ENCODE measurements at places on chromosomes 6 and 20.

GRCh38 chr20:32443386-32443974 lies 85.3 kb downstream of the ASXL1 start:
- peak; percentile 23 for DNase-seq

- no peak for DNase-seq
These were observed 750.6 kb upstream of the MMS22L start for GRCh38 chr6:98033617-98034016.

GRCh38 chr20:44649976-44650375 lies 1.5 kb downstream of the ADA start:
- DNase-seq: no peak

- DNase-seq: peak; percentile 96
These were observed 8.7 kb upstream of the AP5S1 start for GRCh38 chr20:3811467-3812258.

- DNase-seq: peak; percentile 16
These were observed 31.6 kb upstream of the PNRC1 start for GRCh38 chr6:89048985-89049384.

- no peak for DNase-seq
These were observed 91.4 kb upstream of the ATXN1 start for GRCh38 chr6:16852671-16853070.

All from renal cortical epithelial cell (primary cell).